ENCODE measurements at places on chromosomes 16 and 17.

DNA sequence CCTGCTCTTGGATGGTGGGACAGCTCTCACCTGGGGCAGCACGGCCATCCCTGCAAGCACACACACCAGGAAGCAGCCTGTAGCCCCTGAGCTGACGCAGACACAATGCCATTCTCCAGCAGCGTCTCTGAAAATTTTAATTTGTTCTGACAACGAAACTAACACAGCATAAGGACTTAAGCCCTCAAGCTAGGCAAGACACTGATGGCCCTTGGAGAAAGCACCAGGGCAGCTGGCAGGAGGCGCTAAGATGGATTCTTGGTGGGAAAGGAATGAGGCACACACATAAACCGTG lies 2.7 kb upstream of the LIMD2 start:
- peak; percentile 6 for DNase-seq

DNA sequence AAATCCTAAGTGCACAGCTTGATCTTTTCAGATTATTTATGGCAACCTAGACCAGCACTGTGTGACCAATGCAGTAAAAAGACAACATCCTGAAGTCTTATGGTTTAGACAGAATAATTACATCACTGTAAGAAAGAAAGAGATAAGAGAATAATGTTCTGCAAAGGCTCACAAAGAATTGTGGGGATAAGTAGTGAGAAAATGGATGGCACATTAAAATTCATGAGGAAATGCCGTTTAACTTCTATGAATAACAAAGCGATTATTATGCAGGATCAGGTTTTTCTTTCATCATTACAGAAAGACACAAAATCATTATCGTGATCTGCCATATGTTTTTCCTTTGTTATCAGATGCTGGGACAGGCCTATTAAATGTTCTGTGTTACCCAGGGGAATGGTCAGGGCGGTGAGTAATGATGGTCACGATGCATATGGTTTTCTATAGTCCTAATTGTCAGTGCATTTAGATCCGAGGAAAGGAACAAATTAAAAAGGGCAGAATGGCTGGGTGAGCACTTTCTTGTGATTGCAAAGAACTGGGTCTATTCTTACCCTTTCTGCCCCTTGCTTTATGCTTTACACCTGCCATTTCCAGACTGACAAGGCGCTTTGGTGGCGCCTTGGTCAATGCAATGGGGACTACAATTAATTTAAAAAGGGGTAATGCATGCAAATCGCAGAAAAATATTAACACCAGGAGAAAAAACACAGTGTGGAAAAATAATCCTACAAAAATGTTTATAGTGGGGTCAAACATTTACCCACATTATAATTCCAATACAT lies 18.1 kb upstream of the DHX40 start:
- DNase-seq, result no peak

DNA sequence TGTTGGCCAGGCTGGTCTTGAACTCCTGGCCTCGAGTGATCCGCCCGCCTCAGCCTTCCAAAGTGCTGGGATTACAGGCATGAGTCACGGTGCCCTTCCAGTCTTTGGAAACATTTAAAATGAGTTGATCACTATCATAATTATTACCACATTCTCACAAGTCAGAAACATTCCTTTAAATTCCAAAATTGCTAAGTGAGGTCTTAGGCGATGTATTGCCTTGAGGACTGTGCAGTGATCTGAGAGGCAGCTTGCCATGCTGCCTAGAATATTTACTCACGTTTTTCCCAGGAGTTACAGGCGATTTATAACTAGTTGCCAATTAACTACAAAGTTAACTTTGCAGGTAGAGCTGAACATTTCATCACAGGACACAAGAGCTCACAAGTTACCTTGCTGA lies 5.7 kb upstream of the ATXN1L start:
- no peak for DNase-seq

- DNase-seq, result no peak
Measured at GRCh38 chr17:63549289-63549945, 860 bp upstream of the DCAF7 start.

GRCh38 chr16:84581158-84581557 lies 36.7 kb downstream of the COTL1 start:
- no peak for DNase-seq

- DNase-seq, result no peak
Measured at GRCh38 chr16:54125751-54126655, 160.6 kb downstream of the IRX3 start.

DNA sequence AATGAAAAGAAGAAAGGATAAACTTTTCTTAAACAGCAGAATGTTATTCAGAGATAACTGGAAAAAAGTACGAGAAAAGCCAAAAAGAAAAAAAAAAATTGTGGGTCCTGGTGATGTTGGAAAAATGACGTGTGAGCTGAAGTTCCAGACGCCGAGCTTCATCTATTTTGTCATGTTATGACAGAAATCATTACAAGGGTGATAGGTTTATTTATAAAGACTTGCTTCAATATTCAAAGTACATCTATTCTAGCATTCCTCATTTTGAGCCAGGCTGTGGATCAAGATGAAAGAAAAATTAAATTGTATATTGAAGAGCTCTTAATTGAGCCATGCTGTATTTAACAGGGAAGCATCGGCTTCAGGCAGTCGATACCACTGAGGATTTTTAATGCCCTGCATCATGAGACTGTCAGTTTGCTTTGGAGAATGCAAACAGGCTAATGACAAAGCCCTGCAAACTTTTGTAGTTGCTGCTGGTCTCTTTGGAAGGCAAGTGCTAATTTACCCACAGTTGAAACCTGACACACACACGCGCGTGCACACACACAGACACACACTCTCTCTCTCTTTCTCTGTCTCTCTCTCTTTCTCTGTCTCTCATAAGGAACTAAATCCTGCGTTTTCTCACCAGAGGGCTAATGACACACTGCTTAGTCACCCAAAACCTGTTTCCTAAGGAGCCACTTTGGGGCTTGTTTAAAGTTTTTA lies 110.7 kb downstream of the WWOX start:
- DNase-seq, result no peak

DNA sequence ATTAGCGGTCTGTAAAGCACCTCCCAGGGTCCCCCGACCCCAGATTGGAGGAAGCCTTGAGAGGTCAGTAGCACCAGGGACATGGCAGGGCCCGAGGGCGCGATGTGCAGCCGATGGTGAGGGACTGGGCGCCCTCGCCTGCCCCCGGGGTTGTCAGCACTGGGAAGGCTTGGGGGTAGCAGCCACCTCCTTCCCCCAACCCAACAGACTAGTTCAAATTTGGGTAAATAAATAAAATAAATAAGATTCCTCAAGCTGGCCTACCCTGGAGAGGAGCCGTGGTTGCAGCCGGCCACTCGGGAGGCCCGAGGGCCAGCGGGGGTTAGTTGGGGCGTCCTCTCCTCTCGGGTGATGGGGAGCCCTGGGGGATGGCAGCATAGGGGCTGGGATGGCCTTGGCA lies 1.5 kb downstream of the C16orf92 start:
- DNase-seq, result no peak

- no peak for DNase-seq
Measured at GRCh38 chr16:7324321-7324720, 8.3 kb upstream of the RBFOX1 start.

DNA sequence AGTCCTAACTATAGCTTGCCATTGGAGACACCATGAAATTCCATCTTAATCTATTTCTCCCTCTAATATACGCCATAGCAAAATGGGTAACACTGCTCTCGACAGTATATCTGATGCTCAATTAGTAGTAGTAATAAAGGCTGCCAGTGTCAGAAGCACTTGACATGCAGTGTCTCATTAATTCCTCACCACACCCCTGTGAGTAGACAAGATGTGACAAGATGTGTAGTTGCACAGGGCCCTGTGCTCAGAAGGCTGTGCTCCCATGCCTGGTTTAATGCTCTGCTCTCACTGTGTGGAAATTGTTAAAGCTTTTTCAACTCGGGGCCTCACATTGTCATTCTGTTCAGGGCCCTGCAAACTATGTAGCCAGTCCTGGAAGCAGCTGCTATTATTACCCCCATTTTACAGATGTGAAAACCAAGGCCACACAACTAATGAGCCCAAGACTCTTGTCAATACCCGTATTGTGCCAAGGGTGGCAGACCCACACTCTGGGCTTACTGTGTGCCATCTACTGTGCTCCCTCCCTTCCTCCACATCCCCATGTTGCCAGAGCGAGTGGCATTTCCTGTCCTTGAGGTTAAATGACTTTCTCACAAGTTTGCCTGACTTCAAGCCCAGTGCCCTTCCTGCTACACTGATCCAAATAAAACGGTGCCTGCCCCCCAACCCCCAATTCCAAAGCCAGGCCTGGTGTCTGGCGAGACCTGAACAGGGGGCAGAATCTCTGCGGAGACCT lies 287.3 kb upstream of the CCL2 start:
- no peak for DNase-seq

DNA sequence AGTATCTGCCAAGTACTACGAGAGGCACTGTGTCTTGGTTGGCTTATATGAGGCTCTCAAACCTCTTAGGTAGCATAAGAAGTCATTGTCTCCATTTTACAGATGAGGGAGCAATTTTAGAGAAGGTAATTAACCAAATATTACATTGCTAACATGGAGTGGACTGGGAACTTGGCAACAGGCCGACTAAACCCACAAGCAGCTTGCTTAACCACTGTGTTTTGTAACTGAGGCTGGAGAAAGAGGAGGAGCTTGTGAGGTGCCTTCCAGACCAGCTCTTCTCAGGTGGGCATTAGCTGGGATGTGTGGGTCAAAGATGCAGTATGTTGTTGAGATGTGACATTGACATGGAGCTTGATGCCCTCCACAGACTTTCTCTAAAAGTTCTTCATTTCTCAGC lies 835.6 kb upstream of the RBFOX1 start:
- DNase-seq, result no peak

DNA sequence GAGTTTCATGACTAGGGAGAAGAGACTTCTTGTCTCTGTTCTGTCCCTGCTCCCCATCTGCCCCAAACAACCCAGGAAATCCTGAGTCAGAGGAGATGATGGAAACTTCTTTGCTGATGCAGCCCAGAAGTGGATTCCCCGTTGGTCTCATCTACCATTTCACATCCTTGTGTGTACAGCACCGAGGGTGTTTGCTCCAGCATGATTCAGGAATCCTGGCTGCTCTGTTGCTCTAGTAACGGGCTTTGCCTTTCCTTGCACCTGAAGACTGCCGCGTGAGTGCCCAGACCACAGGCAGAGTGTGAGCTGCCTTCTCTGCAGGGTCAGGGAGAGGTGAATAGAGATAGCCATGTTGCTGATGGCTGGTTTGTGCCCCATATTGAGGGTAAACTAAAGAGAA lies 408.4 kb downstream of the CPPED1 start:
- no peak for DNase-seq

DNA sequence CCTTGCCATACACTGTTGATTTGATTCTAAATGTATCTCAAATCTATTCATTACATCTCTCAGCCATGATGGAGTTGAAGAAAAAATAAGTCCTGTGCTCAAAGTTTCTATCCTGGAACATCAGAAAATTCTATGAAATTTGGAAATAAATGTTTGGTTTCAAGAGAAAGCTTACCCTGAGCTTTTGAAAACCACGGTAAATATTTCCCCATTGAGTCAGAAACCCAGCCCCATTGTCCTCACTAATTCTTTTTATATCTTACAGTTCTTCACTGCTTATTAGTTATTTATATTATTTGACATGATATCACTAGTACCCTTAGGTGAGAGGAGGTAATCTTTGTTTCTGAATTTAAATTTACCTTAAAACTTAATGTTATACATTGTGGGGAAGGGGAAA lies 128.5 kb downstream of the MRTFB start:
- DNase-seq, result no peak

DNA sequence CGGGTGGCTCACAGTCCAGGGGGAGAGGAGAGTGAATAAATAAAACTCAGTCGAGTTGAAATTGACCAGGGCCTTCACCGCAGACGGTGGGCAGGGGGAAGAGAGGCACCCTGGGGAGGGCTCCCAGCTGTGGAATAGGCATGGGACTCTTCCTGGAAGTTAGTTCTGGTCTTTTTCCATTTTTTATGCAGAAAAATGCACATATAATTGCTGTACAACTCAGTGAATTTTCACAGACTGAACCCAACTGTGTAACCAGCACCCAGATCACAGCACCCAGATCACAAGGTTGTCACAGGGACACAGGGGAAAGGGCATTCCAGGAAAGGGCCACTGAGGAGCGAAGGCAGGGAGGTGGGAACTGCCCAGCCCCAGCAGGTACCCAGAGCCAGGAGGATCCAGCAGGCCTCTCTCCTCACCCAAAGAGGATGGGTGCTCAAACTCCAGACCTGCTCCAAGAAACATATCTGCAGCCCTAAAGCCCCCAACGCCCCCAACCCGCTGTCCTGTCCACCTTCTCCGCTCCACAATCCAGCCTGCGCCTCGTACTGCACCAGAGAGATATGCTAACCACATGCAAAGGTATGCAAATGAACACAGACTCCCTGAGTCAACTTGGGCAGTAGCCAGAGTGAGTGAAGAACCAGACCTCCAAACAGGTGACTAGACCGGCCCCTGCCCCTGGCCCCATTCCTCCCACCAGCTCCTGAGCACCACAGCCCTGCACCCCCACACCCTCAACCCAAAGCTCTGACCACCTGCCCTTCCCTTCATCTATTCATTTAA lies 29.1 kb upstream of the EIF1 start:
- peak; percentile 49 for DNase-seq

GRCh38 chr17:34765291-34765690 lies 185.9 kb downstream of the TMEM132E start:
- no peak for DNase-seq

DNA sequence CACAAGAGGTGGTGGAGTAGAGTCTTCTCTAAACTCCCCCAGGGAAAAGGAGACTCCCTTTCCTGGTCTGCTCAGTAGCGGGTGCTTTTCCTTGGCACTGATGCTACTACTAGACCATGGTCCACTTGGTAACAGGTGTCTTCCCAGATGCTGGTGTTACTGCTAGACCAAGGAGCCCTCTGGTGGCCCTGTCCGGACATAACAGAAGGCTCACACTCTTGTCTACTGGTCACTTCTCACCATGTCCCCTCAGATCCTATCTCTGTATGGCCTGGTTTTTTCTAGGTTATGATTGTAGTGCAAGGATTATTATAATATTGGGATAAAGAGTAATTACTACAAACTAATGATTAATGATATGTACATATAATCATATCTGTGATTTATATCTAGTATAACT lies 49.7 kb upstream of the ARL4D start:
- DNase-seq, result no peak
